ENCODE measurements at places on chromosomes 3 and 15.

DNA sequence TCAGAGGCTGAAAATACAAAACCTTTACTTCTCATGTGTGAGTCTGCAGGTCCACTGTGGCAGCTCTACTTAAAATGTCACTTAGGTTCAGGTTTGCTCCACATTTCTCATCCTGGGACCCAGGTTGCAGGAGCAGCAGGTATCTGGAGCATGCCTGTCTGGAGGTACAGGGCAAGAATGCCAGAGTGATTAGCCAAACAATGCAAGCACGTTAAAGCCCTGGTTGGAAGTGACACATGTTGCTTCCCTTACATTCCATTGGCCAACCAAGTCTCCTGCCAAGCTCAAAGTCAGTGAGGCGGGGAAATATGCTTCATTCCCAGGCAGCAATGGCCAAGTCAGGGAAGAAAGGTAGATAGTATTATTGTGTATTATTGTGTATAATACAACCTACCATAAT, 76.8 kb upstream of the ARL6 start:
- peak; percentile 41 for DNase-seq

- no peak for DNase-seq
Measured at GRCh38 chr3:12991861-12992281, 81.4 kb downstream of the IQSEC1 start.

DNA sequence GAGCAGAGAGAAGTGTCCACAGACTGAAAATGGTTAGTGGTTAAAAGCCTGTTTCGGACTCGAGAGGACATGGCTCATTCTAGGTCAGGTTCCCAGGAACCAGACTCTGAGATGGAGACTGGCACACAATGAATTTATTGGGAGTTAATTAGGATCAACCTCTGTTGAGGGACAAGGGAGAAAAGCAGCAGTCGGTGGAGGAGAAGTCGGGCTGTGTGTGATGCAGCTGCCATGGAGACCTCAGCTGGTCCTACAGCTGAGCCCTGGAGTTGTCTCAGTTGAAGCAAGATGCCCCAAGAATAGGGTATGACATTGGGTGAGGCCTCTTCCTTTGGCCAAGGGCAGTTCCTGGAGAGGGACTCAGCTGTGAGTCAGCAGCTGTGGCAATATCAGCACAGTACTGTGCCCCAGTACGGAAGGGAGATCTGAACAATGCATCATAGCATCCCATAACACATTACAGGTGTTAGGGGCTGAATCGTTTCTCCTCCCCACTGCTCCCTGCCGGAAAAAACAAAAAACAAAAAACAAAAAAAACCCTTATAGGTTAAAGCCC, 105.4 kb downstream of the ABHD5 start:
- no peak for DNase-seq

- no peak for DNase-seq
Measured at GRCh38 chr3:20857636-20858035, 671.6 kb upstream of the SGO1 start.

DNA sequence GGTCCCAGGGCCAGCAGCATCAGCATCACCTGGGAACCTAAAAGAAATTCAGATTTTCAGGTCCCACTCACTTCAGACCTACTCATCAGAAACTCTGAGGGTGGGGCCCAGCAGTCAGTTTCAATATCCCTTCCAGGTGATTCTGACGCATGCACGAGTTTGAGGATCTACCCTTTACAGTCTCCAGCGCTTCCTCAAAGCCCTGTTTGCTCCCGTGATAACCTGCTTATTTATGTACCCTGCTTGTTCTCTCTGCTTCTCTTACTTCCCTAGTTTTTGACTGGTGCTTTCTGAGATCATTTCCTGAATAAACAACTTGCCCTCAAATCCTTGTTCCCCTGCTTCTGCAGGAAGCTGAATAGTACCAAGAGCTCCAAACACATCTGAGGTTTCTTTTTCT, 245.3 kb downstream of the ZNF621 start:
- DNase-seq, result no peak

DNA sequence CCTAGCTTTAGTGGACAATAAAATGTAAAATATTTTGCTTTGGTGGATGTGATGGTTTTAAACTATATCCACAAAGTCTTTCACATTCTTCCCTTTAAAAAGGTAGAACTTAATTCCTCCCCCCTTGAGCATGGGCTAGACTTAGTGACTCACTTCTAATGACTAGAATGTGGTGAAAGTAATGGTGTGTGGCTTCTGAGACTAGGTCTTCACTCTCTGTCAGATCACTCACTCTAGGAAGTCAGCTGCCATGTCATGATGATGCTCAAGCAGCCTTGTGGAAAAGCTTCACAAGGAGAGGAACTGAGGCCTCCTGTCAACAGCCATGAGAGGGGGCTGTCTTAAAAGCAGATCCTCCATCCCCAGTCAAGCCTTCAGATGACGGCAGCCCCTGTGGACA, 4.2 kb downstream of the LRRC2 start:
- no peak for DNase-seq

DNA sequence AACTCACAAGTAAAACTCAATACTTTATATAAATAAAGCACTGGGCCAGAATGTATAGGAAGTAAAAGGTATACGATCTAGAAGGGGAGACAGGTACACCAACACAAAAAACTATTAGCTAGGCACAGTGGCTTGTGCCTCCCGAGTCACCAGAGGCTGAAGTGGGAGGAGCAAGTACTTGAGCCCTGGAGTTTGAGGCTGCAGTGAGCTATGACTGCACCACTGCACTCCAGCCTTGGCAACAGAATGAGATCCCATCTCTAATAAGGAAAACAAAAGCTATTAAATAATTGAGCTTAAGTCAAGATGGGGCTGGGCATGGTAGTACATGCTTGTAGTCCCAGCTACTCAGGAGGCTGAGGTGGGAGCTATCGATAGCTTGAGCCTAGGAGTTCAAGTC, 17.0 kb downstream of the PIK3CB start:
- DNase-seq, result no peak

DNA sequence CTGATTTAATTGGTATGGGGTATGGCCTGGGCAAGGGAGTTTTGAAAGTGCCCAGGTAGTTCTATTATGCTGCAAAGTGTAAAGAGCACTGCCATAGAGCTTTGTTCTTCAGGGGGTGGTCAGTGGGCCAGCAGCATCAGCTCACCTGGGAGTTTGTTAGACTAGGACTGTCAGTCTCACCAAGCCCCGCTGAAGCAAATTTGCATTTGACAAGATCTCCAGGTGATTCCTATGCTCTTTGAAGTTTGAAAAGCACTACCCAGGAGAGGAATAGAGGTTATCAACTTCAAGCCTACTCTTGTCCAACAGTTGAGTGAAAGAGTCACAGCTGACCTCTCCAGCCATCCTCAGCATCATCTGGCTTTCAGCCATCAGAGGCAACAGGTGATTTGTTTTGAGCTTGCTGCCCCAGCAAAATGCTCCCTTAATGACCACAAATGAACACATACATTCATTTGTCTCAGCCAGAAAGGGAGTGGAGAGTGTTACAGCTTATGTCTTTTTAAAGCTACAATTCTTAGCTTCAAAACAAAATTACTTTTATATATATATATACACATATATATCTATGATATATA, 8.0 kb downstream of the ZSCAN2 start:
- no peak for DNase-seq

- DNase-seq, result no peak
Measured at GRCh38 chr3:138032567-138032966, 22.6 kb downstream of the CLDN18 start.

DNA sequence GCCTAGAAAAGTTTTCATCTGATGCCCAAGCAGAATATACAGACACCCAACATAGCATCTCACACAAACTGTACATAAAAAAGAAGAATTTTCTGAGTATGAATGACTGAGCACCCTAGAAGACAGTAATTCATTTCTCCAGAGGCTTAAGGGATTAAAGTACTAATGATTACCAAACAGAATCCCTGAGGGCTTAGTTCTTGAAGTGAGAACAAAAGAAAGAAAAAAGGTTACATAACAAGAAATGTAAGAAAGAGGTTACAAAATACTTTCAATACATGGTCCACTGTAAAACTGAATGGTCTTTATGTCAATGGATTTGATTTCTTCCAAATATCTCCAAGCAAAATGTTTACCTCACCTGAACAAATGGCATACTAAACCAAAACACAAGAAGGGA, 9.1 kb upstream of the NEK10 start:
- DNase-seq, result no peak

- DNase-seq, result no peak
Measured at GRCh38 chr15:95973566-95974256, 356.8 kb upstream of the NR2F2 start.

GRCh38 chr3:189038773-189039745, 132.7 kb upstream of the TPRG1 start:
- DNase-seq, result no peak

GRCh38 chr3:73710340-73710739, 85.6 kb upstream of the PDZRN3 start:
- no peak for DNase-seq

DNA sequence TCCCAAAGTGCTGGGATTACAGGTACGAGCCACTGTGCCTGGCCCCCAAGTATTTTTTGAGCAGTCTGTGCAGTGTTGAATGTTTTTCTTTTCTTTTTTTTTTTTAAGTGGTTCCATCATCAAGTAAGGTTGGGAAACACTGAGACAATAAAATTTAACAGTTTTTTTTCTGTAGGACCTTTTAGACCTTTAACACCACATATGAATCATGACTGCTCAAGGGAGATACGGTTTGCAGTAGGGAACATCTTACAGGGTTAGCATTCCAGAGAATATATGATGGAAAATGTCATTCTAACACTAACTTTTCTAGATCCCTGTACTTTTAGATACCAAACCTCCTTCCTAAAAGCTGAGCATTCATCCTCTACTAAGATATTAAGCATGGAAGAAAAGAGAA, 41.7 kb downstream of the SNX4 start:
- DNase-seq, result no peak

GRCh38 chr3:166526881-166527280, 689.7 kb upstream of the BCHE start:
- no peak for DNase-seq

DNA sequence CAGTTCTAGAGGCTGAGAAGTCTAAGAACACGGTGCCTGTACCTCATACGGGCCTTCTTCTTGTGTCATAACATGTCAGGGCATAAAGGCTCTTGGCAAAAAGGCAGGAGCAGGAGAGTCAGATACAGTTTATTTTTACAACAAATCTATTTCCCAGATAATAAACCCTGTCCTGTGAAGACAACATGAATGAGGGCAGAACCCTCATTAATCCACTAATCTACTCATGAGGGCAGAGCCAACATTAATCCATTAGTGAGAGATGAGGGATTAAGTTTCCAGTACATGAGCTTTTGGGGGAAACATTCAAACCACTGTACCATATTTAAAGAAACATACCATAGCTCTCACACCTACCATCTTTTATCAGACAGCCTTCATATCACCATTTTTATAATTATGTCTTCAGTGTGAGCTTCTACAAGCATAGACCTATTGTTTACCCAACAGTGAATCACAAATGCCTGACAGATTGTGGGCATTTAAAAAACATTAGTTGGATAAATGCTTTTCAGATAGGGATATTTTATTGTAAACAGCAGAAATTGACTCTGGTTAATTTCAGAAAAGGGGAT, 645.8 kb downstream of the GRM7 start:
- no peak for DNase-seq

GRCh38 chr15:65466901-65467300, 44.2 kb upstream of the IGDCC4 start:
- no peak for DNase-seq

- DNase-seq, result no peak
Measured at GRCh38 chr3:114551770-114552526, 258.1 kb downstream of the TIGIT start.

- DNase-seq, result no peak
Measured at GRCh38 chr3:64460141-64460730, 227.6 kb downstream of the ADAMTS9 start.

- DNase-seq, result no peak
Measured at GRCh38 chr3:89644716-89645115, 537.3 kb downstream of the EPHA3 start.

GRCh38 chr3:81726735-81727134, 34.7 kb downstream of the GBE1 start:
- no peak for DNase-seq

- DNase-seq, result no peak
Measured at GRCh38 chr15:59819092-59819491, 130.0 kb upstream of the BNIP2 start.

- DNase-seq, result no peak
Measured at GRCh38 chr3:23856286-23856685, 50.5 kb downstream of the UBE2E1 start.

DNA sequence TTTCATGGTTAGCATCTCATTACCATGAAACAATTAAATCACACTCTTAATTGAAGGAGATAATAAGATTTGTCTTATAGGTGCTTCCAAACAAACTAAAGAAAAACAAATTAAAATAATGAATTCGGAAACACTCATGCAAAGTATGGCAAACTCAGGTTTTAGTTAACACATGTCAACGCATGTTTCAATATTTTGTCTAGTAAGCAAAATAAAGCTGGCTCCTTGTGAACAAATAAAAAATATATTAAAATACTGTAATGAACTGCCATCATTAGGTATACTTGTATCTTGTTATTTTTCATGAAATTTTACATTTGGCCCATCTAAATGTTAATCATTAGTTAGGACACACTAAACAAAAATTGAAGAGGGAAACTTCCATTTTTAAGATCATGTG, 519.2 kb downstream of the MECOM start:
- no peak for DNase-seq

GRCh38 chr3:32460031-32460749, 42.5 kb downstream of the CMTM6 start:
- DNase-seq, result peak; percentile 73

GRCh38 chr3:42895580-42895868, 10.4 kb upstream of the ZNF662 start:
- no peak for DNase-seq

- no peak for DNase-seq
Measured at GRCh38 chr3:170953736-170954135, 45.3 kb upstream of the EIF5A2 start.

DNA sequence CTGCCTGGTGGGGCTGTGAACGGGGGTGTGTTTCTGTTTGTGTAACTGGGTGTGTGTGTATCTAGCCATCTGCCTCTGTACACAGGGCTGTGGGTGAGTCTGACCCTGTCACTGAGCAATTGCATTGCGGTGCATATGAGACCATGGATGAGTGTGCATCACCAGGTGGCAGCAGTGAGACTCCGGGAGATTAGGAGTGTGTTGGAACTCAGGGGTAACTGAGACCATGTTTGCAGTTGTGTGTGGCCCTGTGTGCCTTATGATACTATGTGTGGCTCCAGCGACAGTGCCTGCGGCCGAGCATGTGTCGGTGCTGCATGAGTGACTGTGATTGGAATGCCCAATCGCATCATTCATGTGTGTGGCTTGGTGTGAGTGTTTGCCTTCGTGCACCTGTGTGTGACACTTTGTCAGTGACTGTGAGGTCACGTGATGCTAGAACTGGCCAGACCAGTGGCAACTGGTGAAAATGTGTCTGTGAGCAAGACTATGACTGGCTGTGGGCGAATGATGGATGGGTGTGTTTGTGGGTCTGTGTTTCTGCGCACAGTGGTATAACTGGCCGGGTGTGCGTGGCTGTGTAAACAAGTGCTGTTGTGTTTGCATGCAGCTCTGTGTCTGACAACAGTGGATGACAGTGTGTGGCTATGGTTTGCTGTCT, 14.0 kb downstream of the VILL start:
- peak; percentile 72 for DNase-seq
